Activated CD8-positive, alpha-beta T cell treated with anti-CD3 and anti-CD28 coated beads, Interleukin-2, amount 10 ng/mL, durations not matched to agents 7 days and 5 days (primary cell): ENCODE measurements at places on chromosomes 6 and 20.

DNA sequence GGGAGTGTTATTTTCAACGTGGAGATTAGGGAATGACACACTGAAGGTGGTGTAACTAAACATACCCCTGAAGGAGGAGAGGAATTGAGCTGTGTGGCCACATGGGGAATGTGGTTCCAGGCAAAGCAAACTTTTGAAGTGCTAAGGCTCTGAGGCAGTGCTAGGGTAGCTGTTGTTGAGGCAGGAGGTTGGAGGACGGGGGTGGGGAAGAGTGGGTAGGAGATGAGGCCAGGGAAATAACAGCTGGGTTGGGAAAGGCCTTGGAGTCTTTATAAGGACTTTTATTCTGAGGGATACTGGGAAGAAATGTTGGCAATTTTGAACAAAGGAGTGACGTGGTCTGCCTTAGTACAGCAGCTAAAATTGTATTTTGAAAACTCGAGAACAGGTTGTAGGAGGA is 13.0 kb downstream of the RPRD1B start:
- DNase-seq: no peak

DNA sequence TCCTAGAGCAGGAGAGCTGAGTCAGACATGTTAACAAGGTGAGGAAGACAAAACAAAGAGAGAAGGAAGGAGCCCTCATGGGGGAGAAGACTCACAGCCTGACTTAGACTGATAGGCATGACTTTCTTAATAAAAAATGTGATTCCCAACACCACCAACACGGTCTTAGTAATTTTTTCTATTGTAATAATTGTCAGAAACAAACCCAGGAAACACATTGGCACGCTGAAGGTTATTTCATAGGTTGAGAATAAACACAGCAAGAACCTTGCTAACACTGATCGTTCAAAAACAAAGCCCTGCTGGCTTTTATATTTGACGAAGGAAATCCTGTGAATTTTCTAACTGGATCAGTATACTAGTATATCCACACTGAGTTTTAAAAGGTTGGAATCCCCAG is 286.8 kb downstream of the HACE1 start:
- DNase-seq: no peak

GRCh38 chr20:38633577-38634093 is 32.0 kb downstream of the ARHGAP40 start:
- DNase-seq: peak; percentile 74

DNA sequence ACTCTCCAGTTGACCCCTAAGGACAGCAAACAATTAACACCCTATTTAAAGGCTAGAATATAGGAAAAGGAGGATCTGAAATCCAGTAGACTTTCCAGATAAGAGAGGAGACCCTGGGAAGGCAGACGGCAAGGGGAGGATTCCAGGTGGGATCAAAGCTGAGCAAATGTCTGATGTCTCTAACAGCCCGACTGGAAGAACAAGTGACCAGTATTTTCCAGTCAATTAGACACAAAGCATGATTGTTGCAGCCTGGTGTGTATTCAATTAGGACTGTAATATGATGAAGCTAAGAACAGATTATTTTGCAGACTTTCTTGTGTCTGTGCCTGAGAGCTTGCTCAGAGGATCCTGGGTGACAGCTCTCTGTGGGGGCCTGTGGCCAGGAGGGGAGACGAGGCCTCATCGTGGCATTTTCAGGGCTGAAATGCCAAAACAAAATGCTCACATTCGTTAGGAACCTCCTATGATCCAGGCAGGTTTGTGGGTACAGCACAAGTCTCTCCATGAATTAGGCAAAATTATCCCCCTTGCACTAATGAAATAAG is 471.8 kb upstream of the AGPAT4 start:
- no peak for DNase-seq

- DNase-seq: no peak
Observed at GRCh38 chr6:128432394-128432793, 88.0 kb downstream of the PTPRK start.

- DNase-seq: no peak
Observed at GRCh38 chr20:58268936-58269619, 40.4 kb upstream of the RAB22A start.

- DNase-seq: no peak
Observed at GRCh38 chr6:157271441-157271840, 51.9 kb downstream of the TMEM242 start.

GRCh38 chr20:11529047-11529446 is 388.6 kb upstream of the BTBD3 start:
- no peak for DNase-seq

GRCh38 chr6:6331946-6332601 is 11.6 kb upstream of the F13A1 start:
- DNase-seq: no peak

DNA sequence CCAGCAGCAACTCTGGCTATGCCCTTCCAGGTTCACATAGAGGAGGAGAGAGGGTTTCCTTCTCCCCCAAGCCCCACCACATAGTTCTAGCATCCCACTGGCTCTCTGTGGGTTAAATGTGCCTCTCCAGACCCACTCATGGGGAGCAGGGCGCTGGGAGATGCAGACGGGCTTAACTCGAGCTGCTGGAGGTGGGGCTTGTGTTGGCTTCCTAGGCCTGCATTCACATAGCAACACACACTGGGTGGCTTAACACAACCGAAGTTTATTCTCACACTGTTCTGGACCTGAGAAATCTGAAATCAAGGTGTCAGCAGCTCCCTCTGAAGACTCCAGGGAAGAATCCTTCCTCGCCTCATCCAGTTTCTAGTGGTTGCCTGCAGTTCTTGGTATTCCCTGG is 33.6 kb downstream of the SLC2A10 start:
- DNase-seq: no peak

- DNase-seq: no peak
Observed at GRCh38 chr20:47680804-47681529, 104.3 kb downstream of the SULF2 start.

DNA sequence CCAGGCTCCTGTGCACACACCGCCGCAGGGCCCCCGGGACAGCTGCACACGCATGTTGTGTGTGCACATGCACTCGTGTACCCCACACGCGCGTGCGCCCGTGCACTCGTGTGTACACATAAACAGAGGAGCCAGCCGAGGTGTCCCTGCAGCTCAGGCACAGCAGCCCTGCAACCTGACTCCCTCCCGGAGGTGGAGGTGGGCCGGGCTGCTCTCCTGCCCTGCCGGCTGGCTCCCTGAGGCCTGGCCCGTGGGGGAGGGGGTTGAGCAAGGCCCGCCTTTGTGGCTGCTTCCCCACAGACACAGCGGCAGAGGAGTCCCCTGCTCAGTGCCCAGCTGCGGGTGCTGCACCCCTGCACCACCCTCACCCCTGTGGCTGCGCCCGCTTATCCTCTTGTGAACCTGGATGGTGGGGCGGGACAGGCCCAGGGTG is 624 bp downstream of the RBBP8NL start:
- DNase-seq: no peak

DNA sequence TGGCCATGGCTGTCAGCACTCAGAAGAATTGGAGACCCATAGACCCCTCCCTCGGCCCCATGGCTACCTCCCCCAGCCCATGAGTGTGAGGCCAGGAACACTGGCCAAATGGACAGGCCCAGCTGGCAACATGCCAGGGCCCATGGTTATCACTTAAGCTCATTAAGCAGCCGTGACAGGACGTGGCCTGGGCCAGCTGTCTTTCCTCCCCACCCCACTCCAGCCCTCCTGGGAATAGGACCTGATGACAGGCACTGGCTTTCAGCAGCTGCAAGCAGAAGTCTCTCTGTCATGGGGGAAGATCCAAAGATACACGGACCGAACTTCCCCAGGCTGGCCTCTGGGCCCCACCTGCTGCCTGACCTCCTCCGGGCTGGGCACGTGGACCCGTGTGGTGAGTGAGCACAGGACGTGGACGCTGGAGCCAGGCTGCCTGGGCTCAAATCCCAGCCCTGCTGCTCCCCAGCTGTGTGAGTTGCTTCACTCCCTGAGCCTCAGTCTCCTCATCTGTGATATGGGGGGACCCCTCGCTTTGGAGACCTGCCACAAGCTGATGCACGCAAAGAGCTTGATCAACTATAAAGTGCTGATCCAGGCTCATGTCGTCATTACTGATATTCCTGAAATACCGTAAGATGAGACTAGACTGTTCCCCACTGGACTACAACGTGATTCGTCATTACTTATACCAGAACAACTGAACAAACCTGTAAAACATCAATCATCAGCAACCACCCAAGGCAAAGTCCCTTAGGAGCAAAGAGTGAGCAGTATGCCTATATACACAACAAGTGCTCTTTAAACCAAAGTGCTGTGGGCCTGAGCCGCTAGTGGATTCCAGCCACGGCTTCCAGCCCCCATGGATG is 22.0 kb upstream of the VSTM2L start:
- DNase-seq: no peak

- DNase-seq: no peak
Observed at GRCh38 chr6:132511210-132511830, 1.6 kb downstream of the STX7 start.

GRCh38 chr6:138115877-138116660 is 8.8 kb upstream of the PERP start:
- DNase-seq: peak; percentile 58

- no peak for DNase-seq
Observed at GRCh38 chr6:122640366-122640765, 30.2 kb downstream of the PKIB start.

DNA sequence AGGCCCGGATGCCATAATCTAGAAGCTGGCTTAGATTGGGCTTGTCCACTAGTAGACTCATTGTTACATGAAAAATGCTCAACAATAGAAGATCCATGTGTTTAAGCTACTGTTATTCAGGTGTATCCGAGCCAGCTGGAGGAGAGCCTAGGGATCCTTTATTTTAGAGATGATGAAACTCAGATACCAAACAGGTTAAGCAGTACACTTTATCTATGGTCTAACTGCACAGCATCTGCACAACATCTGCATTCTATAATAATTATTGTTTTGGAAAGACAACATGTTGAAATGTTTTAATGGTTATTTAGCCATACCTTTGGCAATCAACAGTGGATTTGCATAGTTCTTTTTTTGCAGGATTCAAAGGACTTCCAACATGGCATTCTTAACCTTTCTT is 134.1 kb downstream of the RFPL4B start:
- no peak for DNase-seq

DNA sequence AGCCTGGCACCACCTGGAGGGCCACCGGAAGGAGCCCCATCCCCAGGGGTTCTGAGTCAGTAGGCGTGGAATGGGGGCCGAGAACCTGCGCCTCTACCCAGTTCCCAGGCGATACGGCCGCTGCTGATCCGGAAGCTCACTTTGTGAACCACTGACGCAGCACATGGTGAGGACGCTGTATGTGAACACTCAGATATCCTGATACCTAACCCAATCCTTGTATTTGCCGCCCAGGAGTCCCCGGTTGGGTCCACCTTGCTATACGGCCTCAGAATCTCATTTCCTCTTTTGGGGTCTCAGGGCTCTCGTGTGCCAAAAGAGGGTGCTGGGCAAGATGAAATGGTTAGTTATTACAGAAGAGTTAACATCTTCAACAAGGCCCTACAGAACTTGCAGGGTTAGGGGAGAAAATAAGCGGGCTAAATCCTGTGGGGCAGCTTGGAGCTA is 604 bp upstream of the RAB5IF start:
- peak; percentile 67 for DNase-seq

DNA sequence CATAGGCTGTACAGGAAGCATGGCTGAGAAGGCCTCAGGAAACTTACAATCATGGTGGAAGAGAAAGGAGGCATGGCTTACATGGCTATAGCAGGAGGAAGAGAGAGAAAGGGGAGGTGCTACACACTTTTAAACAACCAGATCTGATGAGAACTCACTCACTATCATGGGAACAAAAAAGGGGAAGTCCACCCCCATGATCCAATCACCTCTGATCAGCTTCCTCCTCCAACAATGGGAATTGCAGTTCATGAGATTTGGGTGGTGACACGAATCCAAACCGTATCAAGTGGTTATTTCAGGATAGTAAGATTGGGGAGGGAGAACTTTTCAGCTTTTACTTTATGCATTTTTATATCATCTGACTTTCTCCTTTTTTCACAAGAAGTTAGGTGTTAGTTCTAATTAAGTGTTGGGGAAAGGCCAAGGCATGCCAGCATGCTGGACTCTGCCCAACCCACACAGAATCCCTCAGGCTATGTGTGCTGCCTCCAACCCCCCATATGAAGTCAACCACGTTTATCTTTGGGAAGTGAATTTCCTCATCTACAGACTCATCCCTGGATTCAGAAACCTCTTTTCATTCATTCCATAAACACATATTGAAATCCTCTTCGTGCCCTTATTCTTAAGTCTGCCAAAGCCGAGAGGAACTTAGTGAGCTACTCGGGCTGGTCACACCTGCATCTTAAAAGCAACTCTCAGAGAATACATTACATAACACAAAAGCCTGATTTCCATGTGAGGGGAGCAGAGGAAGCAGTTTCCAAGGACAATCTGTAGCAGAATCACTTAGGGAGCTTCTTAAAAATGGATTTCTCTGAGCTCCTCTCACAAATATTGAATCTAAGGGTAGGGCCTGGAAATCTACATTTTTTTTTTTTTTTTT is 16.7 kb upstream of the CLIC5 start:
- no peak for DNase-seq

- no peak for DNase-seq
Observed at GRCh38 chr20:37256286-37256685, 5.3 kb downstream of the GHRH start.

DNA sequence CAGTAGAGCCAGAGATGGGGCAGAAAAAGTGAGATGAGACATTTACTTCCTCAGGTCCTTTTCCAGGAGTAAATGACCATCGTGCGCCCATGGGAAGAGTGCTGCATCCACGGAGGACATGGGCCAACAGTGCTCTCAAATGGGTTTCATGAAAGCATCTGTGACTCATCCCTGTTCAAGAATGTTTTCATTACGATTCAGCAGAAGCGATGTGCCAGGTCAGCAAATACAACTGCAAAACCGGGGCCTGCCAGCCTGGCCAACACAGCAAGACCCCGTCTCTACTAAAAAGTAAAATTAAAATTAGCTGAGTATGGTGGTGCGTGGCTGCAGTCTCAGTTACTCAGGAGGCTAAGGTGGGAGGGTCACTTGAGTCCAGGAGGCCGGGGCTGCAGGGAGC is 125.1 kb downstream of the LY86 start:
- no peak for DNase-seq

DNA sequence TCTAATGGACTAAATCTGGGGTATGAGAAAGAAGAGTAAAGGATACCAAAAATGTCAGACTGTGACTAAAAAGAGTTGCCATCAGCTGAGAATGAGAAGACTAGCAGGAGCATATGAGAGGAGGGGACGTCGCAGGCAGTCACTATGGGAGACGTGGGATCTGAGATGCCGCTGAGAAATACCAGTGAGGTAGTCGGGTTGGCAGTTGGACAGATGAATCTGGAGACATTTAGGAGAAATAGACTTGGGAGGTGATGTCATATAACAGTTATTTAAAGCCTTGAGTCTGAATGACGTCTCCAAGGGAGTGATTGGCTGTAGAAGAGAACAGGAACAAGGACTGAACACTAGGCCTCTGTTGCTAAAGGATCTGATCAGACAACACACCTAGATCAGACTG is 51.5 kb upstream of the TRIM26 start:
- no peak for DNase-seq

DNA sequence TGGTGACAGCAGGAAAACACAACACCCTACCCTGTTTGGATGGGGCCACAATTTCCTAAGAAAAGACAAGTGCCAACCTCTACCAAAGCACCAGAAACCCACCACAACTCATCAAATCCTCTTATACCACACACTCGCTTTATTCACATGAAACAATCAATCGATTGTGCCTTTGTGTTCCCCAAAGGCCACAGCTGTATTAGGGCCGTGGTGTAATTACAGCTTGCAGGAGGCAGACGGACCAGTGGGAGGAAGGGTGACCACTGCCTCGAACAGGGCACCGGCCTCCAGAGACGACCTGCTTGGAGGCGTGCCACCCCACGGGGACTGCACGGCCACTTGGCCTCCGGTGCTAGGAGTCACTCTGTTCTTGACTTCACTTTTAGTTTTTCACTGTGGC is 264.1 kb downstream of the FOXC1 start:
- no peak for DNase-seq
